Osteocyte (in vitro differentiated cells): ENCODE measurements at places on chromosomes 5 and 9.

DNA sequence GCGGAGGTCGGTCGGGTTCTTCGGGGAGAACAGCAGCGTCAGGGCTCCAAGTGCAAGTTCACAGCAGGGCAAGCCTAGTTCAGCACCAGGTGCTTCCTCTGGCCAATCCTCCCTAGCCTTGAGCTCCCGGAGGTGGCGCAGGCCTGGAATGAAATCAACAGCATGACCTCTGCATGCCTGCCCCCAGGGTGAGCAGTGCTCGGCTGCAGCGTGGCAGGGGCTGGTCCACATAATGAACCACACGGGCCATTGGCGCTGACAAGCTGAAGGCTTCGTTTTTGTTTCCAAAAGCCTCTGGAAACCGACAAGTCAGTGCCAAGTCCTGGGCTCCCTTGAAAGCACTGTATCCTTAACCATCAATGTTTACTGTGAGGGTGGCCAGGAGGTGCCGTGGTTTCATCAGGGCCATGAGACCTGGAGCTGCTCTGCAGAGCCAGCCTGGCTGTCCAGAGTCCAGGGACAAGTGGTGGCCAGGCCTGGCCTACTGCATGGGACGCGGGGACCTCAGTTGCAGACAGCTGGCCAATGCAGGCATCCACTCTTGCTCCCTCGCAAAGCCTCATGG is 2.1 kb upstream of the INPP5E start:
- no peak for DNase-seq

DNA sequence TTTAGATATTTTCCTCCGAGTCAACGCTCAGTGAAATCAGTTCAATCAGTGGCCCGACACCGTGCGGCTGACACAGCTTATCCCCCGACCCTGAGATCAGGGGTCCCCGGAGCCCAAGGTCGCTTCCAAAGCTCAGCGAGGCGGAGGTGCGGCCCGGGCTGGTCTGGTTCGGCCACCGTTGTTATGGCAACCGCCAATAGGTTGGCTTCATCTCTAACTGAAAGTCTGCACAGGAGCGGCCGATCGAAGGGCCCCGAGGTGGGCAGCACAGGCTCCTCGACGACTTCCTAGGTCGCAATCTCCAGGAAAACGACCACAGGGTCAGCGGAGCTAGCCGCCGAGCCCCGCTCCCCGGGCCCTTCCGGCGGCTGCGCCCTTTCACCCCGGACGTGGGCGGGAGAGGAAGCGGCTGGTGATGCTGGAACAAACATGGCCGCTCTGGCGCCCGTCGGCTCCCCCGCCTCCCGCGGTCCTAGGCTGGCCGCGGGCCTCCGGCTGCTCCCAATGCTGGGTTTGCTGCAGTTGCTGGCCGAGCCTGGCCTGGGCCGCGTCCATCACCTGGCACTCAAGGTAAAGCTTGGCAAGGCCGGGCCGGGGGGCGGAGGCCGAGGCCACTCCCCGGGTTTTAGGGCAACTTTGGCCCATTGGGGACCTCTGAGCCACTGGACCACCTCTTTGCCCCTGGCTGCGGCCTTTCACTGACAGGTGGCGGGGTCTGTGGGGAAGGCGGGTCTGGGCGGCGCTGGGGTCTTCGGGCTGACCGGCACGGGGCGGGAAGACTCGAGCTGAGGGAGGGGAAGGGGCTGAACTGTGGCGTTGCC is at the start of gene GPR107:
GPR107 (plus strand) TSS at position 403 of the 821 bp plus-strand sequence; CDS start at position 430, 27 bp downstream.
- DNase-seq = peak; percentile 92

DNA sequence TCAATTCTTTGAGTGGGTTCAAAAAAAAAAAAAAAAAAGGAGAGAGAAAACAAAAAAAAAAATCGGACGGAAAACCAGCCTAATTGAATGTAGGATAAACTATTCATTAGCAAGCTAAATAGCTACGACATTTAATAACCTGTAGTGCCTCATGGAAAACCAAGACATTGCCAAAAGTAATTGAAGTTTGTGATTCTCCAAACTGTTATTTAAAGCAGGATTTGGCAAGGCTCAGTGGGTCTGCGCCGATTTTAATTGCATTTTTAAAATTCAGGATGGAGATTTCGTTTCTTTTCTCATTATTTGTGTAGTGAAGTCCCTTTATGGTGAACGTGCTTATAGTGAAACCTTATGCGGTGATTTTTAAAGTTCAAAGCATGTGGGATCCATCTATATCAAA is 127.2 kb upstream of the NFIB start:
- no peak for DNase-seq

GRCh38 chr9:32414856-32415255 is 30.4 kb downstream of the ACO1 start:
- DNase-seq = no peak

GRCh38 chr9:4743131-4743875 is 2.3 kb upstream of the AK3 start:
- DNase-seq = no peak

DNA sequence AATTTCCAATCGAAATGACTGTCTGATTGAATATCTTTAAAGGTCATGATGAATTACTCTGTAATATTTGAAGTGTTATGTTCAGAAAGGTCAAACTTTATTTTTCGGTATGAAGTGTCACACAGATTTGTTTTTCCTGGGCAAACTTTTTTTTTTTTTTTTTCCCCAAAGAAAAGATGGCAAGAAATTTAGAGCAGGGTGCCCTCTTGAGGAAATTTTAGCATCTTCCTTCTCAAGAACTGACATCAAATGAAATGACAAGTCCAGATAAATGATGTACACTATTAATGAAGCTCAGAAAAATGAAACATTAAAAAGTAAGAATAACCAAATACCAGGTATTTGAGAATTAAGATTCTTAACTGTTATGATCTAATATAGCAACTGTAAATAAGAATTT is 123.6 kb downstream of the INVS start:
- DNase-seq = no peak

DNA sequence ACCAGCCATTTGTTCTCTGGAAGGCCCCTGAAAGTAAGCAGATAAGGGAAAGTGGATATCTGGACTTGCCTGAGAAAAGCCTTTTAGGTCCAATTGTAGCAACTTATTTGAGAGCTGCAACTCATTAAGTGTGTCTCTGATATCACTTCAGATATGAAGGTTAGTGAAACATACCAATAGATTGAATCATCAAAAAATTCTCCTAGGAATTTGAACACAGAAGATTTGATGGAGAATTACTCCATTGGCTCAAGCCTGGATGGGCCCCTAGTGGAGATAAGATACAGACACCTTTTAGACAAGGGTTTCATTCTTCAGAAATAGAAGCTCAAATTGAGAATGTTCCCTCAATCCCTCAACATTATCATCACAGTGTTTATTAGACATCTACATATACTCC is 356.7 kb downstream of the NDUFS4 start:
- DNase-seq = no peak

DNA sequence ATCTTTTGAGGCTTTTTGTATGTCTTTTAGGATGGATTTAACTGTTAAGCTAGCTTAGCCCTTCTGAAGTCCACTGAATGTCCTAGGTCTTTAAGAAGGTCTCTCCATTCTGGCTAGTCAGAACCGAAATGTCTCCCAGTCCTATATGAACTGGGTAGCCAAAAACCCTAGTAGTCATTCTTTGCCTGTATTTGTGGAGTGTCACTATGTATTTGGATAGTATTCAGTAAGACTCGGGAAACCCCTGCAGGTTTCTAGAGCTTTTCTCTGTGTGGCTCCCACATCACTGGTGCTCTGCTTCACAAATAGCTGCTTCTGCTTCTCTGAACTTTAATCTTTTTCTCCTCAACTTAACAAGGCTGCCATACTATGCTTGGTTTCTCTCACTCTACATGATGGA is 68.0 kb downstream of the RIC1 start:
- no peak for DNase-seq

DNA sequence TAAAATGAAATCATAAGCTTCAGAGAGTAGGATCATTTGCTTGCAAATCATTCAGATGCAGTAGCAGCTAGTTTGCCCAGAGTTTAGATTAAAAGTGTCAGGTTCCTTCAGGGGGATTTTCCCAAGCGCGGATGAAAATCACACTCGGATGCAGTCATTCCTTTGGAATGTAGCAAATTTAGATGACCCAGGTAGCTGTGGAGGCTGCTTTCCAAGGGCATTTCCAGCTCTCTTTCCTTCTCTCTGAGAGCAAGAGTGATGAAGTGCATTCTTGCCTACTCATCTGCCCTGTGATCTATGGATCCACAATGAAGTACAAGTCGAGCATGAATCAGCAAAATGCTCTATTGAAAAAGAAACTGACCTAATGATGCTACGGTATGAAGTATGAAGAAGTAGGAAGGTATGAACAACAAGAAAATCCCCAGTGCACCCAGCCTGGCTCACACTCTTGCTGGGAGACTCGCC is 200.2 kb downstream of the PLK2 start:
- no peak for DNase-seq

GRCh38 chr5:41722359-41722950 is 147.8 kb downstream of the OXCT1 start:
- DNase-seq = no peak

DNA sequence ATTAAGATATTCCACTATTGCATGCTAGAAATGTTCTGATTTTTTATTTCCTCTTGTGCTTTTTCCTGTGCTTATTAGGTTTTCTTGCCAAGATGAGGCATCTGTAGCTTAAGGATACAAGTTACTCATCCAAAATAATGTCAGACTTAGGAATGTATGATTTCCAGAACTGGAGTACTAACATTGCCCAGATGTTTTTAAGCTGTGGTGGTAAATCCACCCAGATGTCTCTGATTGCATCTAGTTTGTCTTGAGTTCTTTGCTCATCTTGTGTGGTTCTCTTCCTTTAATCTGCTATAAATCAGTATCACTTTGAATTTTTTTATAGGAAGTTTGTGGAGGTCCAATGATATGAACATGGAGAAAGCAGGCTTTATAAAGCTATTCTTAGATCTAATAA is 337.5 kb upstream of the ZNF608 start:
- DNase-seq = no peak

GRCh38 chr5:153753645-153754432 is 263.4 kb downstream of the GRIA1 start:
- DNase-seq = no peak

- no peak for DNase-seq
Measured at GRCh38 chr9:129327552-129328328, 149.7 kb upstream of the IER5L start.

DNA sequence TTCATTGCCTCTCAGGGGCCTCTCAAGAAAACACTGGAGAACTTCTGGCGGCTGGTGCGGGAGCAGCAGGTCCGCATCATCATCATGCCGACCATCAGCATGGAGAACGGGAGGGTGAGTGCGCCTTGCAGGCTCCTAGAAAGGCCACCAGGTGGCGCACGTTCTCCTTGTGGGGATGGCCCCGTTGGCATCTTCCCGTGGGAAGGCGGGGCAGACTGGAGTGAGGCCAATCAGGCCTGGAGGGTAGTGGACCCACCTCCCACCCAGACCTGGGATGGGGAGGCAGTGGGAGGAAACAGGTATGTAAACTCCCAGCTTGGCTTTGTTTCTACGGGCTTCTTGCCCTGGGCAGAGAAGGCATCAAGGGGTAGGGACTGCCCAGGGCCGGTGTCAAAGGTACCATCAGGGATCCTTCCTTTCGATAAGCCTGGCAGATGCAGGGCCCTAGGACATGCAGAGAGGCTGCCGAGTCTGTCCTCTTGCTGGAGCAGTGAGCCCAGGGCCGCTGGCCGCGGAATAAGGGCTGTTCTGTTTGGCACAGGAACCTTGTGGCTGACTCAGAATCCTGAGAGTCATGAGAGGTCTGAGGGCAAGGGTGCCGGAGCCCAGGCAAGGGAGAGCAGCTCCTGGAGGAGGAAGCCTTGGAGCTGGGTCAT is 18.9 kb upstream of the SPTLC1 start:
- peak; percentile 93 for DNase-seq

DNA sequence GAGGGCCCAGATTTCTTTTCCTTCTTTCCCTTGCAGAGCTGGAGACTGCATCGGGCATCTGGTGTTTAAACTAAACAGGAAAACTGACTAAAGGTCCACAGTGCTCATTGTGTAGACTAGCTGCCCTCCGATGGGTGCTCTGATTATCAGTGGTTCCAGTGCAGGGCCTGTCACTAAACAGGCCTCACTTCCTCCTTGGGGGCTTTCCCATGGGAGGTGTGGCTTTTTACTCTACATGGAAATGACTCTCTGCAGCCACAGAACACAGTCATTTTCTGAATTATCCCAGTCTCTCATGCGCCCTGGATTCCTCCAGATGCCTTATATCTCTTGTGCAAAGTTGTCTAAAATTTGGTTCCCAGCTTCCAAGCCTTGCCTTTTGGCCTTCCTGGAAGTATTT is 199.2 kb downstream of the TRIO start:
- DNase-seq = no peak

DNA sequence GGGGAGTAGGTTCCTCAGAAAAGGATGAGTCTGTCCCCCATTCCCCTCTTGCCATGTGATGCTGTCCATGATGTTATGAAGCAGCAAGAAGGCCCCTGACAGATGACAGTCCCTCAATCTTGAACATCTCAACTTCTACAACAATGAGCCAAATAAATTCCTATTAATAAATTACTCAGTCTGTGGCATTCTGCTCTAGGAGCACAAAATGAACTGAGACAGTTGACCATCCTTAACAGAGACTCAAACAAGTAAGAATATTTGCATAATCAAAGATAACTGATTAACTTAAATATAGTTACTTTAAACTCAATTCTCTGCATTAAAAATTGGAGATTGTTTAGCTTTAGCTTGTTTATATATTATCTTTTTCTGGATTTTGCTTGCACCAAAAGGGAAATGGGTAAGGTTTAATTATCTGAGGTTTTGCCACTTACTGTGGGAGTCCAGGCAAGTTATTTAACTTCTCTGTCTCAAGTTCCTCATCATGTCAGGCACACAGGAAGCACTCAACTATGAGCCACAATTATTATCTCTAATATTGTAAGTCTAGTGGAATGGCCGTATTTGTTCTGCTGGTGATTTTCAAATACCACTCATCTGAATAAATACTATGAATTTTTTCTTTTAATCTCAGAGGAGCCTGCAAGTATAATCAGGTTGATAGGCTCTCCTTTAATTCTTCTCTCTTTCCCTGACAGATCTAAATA is 162.9 kb downstream of the TSSK1B start:
- DNase-seq = no peak

GRCh38 chr5:112308608-112309007 is 110.5 kb downstream of the EPB41L4A start:
- DNase-seq = no peak

DNA sequence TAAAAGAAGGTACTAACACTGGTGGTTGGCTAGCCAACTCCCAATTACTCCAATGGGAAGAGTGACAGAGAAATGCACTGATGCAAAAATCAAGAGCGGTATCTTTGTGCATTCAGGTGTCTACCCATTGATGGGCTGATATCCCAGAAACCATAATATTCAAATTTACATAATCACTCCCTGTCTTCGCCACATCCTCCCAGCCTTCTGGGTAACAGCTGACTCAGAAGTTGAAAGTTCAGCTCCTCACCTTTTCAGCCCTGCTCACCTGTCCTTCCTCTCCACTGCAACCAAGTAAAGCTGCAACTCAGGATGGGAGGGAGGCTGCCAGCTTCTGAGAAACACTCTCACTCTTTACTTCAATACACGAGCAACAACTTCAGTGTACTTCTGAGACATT is 6.9 kb downstream of the SUSD1 start:
- DNase-seq = no peak

DNA sequence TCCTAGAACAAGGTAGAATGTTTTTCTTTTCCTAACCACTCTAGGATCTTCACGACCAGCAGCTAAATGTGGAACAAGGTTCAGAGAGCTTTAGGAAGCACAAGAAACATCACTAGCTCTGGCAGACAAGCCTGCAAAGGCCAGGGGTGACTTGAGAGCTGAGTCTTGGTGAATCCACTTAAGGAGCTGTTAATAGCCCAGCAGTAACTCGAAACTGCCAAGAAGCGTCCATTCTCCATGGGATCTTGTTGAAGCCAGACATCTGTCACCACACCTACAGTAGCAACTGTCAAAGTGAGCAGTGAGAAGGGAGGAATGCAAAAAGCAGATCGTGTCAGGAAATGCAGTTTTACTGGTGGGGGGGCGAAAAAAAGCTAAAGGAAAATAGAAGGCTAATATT is 87.2 kb downstream of the ATPSCKMT start:
- no peak for DNase-seq
